Upper lobe of left lung (tissue), 6 donors: ENCODE measurements at places on chromosomes 7 and 10. TPM values are rescaled to one million over a fixed set of nuclear protein-coding genes. Genes with fewer than 3 reads are reported as not detected.

The PAPSS2 gene
- 127 TPM for total RNA-seq

The DNAJC12 gene
- total RNA-seq = not detected

The OR13A1 gene
- not detected for total RNA-seq

The CACNA2D1 gene
- 14.2 TPM for total RNA-seq

The GNGT1 gene
- total RNA-seq = not detected

The TRPV5 gene
- total RNA-seq = not detected

The RARRES2 gene
- total RNA-seq = 226 TPM

The SFTPD gene
- total RNA-seq = 374 TPM

The SLC39A12 gene
- total RNA-seq = 0.17 TPM

The GPR141 gene
- 4.4 TPM for total RNA-seq

The CHAT gene
- not detected for total RNA-seq

The INHBA gene
- 2.1 TPM for total RNA-seq

The CPA4 gene
- 0.20 TPM for total RNA-seq

The CALHM1 gene
- total RNA-seq = not detected

The PRSS37 gene
- not detected for total RNA-seq

The FAM170B gene
- not detected for total RNA-seq

The ACTL6B gene
- total RNA-seq = not detected

The ALOX5 gene
- total RNA-seq = 222 TPM

The ZNF37A gene
- total RNA-seq = 22.9 TPM

The PDE6C gene
- not detected for total RNA-seq

The ADARB2 gene
- 5.2 TPM for total RNA-seq

The SEMA3A gene
- 1.4 TPM for total RNA-seq

The UNCX gene
- total RNA-seq = not detected

The HMX3 gene
- not detected for total RNA-seq

The PRKCQ gene
- 6.5 TPM for total RNA-seq

The GATA3 gene
- total RNA-seq = 6.3 TPM

The ABCF2 gene
- total RNA-seq = 29.3 TPM

The COA1 gene
- total RNA-seq = 50.2 TPM

The TRIM74 gene
- not detected for total RNA-seq
